ENCODE measurements at places on chromosomes 16 and 17.

DNA sequence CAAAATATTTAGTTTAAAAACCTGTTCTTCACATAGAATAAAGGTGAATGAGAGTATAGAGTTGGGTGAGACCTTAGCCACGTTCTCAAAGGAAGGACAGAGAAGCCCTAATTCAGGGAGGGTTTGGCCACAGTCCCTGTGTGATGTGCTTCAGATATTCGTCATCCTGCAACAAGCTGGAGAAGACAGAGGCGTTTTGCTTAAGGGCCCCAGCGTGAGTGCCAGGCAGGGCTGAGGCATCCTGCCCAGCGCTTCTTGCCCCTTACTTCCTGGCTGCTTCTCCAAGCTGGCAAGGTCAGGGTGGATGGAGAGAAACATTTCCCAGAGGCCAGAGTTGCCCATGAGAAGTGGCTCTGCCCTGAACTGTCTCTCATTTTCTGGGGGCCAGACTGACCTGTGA is 46.9 kb downstream of the AXIN2 start:
- DNase-seq = no peak

DNA sequence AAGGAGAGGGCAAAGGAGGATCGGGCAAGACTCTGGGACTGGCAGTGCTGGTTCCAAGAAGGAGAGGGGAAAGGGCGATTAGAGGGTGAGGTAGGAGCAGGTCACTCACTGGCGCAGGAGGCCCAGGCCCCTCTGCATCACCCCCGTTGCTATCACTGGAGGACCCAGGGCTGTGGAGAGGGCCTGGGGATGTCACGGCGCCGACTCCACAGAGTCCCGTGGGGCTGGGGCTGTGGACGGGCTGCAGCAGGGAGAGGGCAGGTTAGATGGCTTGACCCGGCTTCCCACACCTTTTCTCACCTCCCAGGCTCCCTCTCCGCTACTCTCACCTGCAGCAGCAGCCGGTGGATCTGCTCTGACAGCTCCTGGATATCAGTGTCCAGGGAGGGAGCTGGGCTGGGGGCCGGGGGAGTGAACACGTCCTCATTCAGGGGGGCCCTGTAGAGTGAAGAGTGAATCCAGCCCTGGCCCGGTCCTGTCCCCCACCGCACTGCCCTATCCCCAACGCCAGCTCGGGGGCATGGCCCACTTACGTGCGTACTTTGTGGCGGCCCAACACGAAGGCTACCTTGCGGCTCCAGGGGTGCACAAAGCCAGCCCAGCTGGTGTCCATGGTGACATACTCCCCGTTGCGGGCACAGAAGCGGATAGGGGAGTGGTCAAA is 4.9 kb downstream of the PER1 start:
- DNase-seq = no peak

DNA sequence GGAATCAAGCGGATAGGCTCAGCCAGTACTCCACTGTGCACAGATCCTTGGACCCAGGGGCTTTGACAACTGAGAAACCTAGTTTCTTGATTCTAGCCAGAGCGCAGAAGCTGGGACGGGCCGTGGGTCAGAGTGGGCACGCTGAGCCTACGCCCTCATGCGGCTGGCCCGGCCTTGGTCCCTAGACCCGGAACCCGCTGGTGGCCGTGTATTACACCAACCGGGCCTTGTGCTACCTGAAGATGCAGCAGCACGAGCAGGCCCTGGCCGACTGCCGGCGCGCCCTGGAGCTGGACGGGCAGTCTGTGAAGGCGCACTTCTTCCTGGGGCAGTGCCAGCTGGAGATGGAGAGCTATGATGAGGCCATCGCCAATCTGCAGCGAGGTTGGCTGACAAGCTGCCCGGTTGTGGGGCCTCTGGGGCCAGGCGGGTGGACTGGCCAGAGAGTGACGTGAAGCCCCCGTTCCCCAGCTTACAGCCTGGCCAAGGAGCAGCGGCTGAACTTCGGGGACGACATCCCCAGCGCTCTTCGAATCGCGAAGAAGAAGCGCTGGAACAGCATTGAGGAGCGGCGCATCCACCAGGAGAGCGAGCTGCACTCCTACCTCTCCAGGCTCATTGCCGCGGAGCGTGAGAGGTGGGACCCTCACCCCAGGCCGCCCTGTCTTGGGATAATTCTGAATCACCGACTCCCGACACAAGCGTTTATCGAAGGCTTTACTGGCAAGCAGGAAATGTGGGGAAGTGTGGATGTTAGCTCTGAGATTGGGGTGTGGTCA is 946 bp downstream of the STUB1 start:
- no peak for DNase-seq

- no peak for DNase-seq
These were observed 22.2 kb downstream of the SLC43A2 start for GRCh38 chr17:1606352-1606985.

DNA sequence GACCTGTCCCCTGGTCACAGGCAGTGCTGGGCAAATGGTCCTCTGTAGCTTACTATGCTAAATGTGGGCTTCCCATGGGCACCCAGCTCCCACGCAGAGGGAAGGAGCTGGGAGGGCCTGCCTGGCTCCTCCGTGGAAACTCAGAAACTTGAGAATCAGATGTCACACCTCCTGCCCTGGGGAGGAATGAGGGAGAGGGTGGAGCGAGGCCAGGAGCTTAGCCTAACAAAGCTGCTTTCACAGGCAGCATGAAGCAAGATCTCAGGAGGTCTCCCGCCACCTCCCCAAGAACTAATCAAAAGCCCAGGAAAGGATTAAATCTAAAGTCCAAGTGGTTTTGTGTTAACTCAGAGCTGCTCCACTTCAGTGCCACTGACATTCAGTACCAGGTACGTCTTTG is 33.6 kb upstream of the XYLT2 start:
- no peak for DNase-seq

- DNase-seq = no peak
These were observed 15.5 kb upstream of the MARVELD3 start for GRCh38 chr16:71610447-71610846.

DNA sequence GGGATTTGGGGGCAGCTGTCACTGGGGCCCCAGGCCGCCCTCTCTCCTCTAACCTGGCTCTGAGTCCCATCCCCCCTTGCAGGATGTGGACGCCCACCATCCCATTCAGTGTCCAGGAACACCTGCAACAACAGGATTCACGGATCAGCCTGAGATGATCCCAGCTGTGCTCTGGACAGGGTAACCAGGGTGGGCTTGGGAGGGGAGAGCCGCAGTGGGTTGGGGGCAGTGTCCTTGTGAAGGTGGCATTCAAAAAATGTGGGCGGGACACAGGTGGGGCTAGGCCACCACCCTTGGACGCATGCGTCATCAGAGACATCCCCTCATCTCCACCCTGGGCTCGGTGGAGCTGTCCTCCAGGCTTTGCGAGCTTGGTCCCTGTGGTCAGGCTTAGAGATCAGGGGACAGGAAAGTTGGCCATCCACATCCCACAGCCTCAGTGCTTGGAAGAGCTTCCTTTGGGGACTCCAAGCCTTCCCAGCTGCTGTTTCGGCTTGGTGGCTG is 19.1 kb downstream of the DEXI start:
- no peak for DNase-seq

DNA sequence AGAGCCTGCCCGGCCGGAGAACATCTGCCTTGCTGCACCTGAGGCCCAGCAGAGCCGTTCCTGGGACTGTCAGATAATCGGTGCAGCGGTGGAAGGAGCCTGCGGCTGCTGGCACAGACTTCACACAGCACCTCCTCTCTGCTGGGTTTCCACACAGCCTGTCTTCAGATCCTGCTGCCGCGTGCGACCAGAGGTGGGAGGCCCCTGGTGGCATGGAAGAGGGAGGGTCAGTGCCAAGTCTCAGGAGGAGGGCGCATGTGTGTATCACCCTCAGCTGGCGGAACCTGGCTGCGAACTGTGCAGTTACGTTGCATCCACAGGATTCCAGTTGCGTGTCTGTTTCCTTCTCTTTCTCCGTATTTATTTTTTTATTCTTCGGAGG is 3.3 kb downstream of the CDK5R1 start:
- DNase-seq = peak; percentile 84

DNA sequence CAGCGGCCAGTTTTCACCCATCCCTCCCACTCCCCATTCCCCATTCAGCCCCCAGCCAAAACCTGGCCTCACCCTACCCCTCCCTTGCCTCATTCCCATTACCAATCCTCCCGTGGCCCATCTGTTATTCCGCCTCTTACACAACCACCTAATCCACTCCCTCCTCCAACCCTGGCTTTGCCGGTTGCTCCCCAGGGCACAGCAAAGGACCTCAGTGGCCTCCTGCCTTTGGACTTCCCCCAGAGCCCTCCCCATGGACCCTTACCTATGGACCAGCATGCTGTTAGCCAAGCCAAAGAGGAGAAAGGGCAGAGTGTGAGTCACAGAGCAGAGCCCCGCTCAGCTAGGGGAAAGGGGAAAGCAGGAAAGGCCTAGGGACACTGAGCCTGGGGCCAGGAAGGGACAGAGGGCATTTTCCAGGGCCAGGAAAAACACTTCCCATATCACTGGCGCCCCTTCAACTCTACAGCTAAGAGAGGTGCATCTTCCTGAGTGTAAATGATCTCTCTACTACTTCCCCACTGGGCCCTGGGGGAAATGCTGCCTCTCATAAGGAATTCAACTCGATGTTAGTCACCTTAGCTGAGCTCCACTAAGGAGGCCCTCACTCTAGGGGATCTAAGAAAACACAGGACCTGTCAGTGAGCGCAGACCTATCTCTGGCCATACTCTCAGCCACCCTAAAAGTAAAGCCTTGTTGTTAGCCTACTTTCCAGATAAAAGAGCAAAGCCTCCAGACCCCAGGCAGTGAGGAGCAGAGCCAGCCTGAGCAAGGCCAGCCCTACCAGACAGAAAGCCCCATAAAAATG is 10.6 kb downstream of the PEMT start:
- DNase-seq = no peak

DNA sequence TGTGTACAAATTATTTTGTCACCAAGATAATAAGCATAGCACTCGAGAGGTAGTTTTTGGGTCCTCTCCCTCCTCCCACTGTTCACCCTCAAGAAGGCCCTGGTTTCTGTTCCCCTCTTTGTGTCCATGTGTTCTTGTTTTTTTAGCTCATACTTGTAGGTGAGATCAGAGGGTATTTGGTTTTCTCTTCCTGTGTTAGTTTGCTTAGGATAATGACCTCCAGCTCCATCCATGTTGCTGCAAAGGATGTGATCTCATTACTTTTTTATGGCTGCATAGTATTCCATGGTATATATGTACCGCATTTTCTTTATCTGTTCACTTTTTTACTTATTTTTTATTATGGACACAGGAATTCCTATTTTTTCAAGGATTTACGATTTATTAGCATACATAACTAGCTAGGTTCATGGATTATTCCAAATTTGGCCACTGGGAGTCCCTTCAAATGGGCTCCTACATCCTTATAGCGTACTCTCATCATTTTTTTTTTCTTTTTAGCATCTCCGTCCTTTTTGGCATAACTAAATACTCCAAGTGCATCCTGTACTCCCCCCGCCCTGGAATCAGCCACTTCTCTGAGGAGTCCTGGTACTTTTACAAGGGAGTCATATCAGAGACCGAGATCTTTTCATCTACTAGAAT is 7.3 kb downstream of the TADA2A start:
- no peak for DNase-seq

GRCh38 chr17:70168977-70169708 is at the start of gene KCNJ2:
Gene KCNJ2, plus strand, starts transcription at chr17:70169532. Its CDS starts 5,508 bp downstream, at chr17:70175040.
- peak; percentile 87 for DNase-seq

GRCh38 chr16:66651474-66651765 is 45.1 kb downstream of the CMTM4 start:
- DNase-seq = no peak

- DNase-seq = no peak
These were observed 114.0 kb downstream of the FTO start for GRCh38 chr16:53817812-53818550.
